ENCODE measurements at places on chromosomes 5 and 9. TPM values are rescaled to one million over a fixed set of nuclear protein-coding genes. Genes with fewer than 3 reads are reported as not detected.

DNA sequence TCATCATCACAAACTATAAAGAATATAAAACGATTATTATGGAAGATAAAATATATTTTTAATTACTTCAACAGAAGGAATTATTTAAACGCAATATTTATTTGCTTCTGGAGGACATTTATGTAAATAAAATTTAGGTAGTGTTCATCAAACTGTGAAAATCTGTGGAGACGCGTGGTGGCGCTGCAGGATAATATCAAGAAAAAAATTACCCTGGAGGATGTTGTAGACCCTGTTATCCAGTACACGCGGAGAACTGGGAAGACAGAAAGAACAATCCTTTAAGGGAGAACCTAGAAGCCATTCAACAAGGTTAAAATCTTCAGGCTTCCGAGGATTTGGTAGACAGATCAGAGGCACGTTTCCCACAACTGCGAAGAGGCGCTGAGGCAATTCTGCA is at the start of gene PCDHB12:
TSS of gene PCDHB12 (plus strand) at position 242 of the 400 bp plus-strand sequence. CDS start 189 bp downstream, outside the sequence.
- no peak for DNase-seq

DNA sequence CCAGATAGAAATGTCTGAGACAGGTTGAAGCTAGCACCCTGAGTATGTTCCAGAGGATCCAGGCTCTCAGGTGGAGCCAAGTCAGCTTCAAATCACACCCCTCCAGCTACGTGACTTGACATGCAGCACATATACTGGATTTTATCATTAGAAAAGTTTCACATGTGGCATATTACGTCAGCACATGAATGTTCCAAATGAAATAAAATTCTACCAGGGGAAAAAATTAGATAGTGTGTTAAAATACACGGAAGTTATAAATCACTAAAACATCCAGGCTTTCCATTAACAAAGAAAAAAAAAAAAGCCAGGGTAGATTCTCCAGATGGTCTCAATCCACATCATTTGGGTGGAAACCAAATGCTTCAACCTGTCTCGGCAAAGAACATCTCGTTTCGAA is 251.6 kb downstream of the MPDZ start:
- DNase-seq, result no peak

DNA sequence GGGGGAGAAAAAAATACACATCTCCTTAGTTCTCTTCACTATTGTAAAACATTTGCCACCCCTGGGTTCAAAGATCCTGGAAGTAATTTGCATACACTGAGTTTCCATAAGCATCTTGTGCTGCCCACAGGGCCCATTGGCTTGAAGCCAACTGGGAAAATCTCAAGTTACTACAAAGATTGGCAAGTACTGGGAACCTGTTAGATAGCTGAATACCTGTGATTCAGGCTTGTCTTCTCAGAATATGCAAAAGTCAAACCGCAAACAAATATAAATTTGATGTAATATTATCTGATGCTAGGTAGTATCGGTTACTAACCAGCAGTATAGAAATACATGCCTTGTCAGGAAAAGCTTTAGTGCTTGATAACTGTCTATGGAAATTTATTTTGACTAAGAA is 156.9 kb upstream of the FST start:
- no peak for DNase-seq

DNA sequence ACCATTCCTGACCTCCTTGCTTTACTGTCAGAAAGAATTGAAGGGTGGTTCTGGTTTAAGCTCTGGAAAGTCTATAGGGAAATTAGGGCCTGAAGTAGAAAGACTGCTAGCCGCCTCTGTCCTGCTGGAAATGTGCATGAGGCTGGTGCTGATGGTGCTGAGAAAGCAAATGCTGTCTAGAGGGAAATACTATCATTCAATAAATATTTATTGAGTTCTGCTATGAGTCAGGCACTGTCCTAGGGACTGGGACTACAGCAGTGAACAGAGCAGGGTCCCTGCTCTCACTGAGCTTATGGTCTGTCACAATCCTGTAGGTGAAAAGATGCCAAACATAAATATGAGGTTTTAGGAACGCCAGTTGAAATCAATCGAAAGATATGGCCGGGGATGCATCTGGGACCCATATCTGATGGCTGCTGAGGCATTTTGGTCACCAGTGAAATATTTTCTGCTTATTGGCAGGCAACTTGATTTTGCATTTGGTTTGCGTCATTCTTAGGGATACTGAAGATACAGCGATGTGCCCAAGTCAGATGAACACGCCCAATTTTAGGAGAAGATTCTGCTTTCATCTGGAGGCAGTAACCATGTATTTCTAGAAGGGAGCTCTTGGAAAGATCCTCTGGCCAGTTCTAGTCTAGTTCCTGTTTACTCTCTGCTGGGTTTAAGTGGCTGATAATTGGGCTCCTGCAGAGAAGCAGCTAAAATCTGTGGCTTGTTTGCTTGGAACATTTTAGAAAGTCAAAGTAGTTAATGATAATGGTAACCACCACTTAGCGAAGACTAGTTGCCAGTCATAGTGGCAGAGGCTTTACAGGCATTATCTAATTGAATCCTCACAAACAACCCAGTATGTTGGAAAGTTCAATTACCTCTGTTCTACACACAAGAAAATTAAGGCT is 73.3 kb downstream of the INSYN2B start:
- DNase-seq, result no peak

DNA sequence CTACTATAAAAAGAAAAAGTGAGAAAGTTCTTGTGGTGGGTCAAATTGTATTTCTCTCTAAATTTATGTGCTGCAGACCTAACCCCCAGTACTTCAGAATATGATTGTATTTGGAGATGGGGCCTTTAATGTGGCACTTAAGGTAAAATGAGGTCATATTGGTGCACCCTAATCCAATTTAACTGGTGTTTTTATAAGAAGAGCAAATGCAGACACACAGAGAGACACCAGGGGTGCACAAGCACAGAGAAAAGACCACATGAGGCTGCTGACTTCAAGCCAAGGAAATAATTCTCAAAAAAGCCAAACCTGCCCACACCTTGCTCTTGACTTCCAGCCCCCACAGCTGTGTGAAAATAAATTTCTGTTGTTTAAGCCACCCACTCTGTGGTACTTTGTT is 80.2 kb upstream of the HTR4 start:
- no peak for DNase-seq

- no peak for DNase-seq
These were observed 38.2 kb downstream of the ZDHHC11B start for GRCh38 chr5:746258-746761.

- no peak for DNase-seq
These were observed 36.3 kb downstream of the UBQLN1 start for GRCh38 chr9:83671451-83671850.

- no peak for DNase-seq
These were observed 145.6 kb downstream of the XRCC4 start for GRCh38 chr5:83222906-83223305.

DNA sequence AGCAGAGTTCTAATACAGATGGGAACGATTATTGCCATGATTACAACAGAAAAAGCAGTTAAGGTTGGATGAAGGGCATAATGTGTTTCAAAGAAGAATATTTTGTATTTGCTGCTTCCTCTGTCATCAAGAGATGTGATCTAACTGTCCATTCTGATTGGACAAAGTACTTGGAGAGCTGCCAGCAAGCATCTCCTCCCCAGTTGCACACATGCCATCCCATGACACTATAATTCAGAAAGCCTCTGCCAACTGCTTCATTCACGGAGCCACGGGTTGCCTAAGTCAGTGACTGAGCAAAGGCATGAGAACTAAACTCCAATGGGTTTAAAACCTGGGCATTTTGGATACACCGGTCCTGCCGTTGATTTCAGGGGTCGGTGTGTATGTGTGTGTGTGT is 253.8 kb downstream of the CRB2 start:
- DNase-seq, result no peak

GRCh38 chr5:153159616-153160015 is 330.9 kb upstream of the GRIA1 start:
- no peak for DNase-seq

DNA sequence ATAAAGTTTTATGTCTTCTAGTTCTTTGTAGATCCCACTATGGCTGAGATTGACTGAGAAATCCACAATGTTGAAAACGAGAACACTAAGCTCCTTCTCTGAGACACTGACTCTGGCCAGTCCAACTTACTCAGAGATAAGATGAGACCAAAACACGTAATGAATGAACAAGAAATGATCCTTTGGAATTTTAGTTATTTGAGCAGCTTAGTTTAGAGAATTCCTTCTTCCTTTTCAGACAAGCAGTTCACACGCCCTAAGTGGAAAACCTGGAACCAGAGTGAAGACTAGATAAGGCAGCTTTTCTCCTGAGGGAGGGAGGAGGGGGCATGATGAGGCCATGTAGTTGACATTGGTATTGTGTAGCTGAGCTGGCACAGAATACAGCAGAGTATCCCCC is 139.6 kb downstream of the GABRB2 start:
- DNase-seq, result no peak

DNA sequence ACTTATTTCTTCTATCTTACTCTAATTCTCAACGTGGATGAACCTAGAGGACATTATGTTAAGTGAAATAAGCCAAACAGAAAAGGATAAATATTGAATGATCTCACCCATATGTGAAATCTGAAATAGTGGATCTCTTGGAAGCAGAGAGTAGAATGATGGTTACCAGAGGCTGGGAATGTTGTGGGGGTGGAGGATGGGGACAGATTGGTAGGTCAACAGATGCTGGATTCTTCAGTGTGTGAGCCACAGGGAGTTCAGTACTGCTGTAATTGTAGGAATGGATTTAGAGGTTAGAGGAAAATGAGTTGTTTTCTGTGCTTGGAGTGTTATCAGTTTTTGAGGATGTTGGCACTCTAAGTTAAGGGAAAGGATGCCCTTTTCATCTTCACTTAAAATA is 190.6 kb downstream of the FBXL7 start:
- DNase-seq, result no peak

DNA sequence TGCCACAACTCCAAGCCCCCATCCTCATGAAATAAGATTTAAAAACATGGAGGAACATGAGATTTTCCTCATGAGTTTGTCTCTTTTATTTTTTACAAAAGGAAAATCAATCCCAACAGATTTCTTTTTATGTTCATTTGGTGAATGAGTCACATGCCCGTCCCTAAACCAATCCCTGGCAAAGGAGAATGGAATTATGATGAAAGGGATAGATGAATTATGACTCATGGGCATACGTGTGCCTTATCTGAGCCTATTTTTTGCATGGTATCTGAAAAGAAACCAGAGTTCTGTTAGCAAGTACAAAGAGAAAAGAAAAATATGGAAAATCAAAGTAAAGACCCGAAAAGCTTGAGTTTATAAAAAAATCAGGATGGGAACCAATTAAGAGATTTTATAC is 267.5 kb upstream of the TMEM161B start:
- DNase-seq, result no peak

The C9orf50 gene
- polyA plus RNA-seq, result 0.46 TPM

The PCDHGA12 gene
- polyA plus RNA-seq, result 0.02 TPM

The ZNF454 gene
- polyA plus RNA-seq, result 0.21 TPM

The SUSD3 gene
- 68.8 TPM for polyA plus RNA-seq

The FAM169A gene
- polyA plus RNA-seq, result 1.7 TPM

The OTULINL gene
- 5.8 TPM for polyA plus RNA-seq

The POLR3G gene
- 0.93 TPM for polyA plus RNA-seq

The ROPN1L gene
- 2.0 TPM for polyA plus RNA-seq

The CCDC171 gene
- polyA plus RNA-seq, result 0.80 TPM
